ENCODE measurements at places on chromosomes 12 and 14.
A peak's percentile ranks its signal among the peaks of the same experiment; 100 is the strongest.

DNA sequence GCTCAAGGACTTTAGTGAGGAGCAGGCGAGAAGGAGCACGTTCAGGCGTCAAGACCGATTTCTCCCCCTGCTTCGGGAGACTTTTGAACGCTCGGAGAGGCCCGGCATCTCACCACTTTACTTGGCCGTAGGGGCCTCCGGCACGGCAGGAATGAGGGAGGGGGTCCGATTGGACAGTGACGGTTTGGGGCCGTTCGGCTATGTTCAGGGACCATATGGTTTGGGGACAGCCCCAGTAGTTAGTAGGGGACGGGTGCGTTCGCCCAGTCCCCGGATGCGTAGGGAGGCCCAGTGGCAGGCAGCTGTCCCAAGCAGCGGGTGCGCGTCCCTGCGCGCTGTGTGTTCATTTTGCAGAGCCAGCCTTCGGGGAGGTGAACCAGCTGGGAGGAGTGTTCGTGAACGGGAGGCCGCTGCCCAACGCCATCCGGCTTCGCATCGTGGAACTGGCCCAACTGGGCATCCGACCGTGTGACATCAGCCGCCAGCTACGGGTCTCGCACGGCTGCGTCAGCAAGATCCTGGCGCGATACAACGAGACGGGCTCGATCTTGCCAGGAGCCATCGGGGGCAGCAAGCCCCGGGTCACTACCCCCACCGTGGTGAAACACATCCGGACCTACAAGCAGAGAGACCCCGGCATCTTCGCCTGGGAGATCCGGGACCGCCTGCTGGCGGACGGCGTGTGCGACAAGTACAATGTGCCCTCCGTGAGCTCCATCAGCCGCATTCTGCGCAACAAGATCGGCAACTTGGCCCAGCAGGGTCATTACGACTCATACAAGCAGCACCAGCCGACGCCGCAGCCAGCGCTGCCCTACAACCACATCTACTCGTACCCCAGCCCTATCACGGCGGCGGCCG, 1.1 kb downstream of the PAX9 start:
- no peak for DNase-seq

- no peak for DNase-seq
Measured at GRCh38 chr14:29352706-29353080, 575.0 kb downstream of the PRKD1 start.

DNA sequence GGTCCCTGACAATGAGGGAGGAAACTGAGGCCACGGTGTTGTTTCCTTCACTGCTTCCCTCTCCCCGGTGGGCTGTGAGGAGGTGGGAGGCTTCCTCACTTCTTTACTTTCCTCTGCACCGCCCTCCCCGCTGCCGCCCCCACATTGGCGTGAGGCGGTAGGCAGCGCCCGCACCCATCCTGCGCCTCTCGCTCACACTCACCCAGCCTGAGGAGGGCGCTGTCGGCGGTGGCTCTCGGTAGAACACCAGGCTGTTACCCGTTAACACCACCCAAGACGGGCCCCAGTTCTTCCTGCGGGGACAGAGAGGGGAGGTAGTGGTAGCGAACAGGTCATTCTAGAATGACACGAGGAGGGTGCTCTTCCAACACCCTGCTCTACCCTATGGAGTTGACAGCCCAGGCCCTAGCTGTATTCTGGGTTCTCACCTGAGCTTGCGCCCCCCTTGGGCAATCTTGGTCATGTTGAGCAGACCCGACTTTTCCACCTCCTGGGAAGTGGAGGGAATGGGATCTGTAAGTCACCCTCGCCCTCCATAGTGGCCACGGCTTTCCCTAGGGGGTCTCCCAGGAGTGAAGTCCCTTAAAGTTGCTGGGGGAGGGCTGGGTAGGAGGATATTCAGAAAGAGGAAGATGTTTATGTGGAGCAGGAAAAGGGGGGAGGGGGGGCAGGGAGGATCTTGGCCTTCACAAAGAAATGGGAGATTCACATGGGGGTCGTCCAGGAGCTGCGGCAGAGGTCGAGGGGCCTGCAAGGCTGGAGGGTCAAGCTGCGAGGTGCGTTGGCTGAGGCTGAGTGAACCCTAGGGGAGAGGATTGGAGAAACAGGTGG, 3.3 kb downstream of the ARHGAP9 start:
- peak; percentile 88 for DNase-seq

- DNase-seq, result no peak
Measured at GRCh38 chr14:102966681-102967505, 44.4 kb downstream of the AMN start.

GRCh38 chr12:105922670-105923102, 216.1 kb downstream of the NUAK1 start:
- DNase-seq, result no peak

GRCh38 chr12:97305651-97306050, 157.0 kb upstream of the RMST start:
- DNase-seq, result no peak

DNA sequence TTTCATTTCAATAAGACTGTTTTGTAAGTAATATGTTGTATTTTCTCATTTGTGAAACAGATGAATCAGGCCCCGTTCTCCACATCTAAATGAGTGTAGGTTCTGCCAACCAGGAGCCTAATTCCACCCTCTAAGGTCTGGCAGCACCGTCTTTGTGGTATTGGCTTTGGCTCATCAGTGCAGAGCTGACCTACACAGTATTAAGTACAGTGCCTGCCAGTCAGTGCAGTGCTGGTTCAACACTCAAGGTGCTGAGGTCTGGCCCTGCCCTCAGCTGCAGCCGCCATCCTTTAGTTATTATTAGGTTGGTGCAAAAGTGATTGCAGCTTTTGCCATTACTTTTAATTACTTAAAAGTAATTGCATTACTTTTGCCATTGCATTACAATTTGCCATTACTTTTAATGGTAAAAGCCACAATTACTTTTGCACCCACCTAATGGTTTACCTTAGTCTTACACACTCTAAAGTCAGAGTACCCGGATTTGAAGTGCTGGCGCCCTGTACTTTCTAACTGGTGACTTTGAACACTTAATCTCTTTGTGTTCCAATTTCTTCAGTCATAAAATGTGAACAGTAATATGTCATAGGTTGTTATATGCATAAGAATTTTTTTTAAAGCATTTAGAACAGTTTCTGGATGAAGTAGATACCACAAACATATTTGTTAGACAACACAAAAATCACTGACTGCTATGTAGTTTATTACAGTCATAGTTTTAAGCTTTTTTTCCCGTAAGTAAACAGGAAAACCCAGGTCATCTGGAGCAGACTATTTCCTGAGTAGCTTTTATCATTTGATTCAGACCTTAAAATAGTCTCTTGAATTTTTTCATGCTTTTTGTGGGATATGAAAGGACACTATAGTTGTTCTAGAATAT, 99.5 kb downstream of the SYNE2 start:
- DNase-seq, result no peak

GRCh38 chr14:83291714-83292113, 1758.1 kb upstream of the SEL1L start:
- no peak for DNase-seq

- peak; percentile 44 for DNase-seq
Measured at GRCh38 chr14:74977164-74977900, 21.9 kb upstream of the PGF start.

- no peak for DNase-seq
Measured at GRCh38 chr14:68359837-68360552, 432.9 kb downstream of the ZFP36L1 start.

DNA sequence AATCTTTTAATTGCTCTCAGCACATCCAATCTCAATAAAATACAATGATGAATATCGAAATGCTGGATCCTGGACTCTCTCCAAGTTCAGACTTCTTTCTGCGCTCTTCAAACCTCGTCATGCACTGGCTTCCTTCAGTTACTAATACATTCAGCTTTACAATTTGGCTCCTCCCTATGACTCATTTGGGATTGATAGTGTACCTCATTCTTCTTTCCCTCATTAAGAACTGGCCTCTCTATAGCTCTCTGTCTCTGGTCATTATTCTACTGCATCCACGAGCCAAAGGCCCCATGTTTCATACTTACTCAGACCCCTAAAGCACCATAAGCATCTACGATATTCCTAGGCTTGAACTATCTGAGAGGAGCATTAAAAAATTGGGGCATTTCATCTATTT, 4.9 kb downstream of the TSPAN8 start:
- no peak for DNase-seq

- no peak for DNase-seq
Measured at GRCh38 chr14:79064214-79064613, 894.0 kb downstream of the NRXN3 start.

GRCh38 chr12:12024911-12025682, 45.6 kb upstream of the BCL2L14 start:
- peak; percentile 62 for DNase-seq

DNA sequence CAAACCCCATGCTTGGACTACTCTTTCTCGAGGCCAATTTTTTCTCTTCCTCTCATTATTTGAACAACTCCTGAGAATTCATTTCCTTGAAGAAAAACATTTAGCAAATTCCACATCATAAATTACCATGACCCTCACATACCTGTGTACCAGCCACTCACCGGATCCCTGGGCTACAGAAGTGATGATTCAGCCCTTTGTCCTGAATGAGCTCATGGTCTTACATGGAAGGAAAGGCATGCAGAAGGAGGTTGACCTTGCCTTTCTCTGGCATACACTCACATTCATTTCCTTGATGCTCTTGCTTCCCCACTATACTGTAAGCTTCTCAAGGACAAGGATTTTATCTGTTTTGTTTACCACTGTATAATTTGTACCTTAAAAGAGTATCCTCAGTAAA, 191.5 kb downstream of the SLC5A8 start:
- DNase-seq, result no peak

- no peak for DNase-seq
Measured at GRCh38 chr12:127494961-127495915, 771.7 kb upstream of the TMEM132C start.

DNA sequence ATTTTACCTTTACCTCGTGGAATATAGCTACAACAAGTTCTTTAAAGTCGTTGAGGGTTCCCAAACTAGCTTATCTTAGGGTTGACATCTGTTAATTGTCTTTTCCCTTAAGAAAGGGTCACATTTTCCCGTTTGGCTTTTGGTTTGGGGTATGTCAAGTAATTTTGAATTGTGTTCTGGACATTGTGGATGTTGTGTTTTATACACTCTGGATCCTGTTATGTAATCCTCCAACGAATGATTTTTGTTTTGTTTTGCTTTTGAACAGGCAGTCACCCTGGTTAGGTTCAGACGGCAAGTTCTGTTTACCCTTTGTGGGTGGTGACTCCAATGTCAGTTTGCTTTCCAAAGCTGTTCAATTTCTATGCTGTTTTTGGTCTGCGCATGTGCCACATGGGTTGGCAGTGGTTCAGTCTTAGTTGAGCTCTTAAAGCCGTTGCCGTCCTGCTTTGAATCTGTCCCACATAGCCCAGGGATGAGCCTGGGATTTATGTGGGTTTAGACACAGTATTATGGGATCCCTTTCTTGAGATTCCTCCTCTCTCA, 84.8 kb downstream of the TESC start:
- DNase-seq, result no peak

DNA sequence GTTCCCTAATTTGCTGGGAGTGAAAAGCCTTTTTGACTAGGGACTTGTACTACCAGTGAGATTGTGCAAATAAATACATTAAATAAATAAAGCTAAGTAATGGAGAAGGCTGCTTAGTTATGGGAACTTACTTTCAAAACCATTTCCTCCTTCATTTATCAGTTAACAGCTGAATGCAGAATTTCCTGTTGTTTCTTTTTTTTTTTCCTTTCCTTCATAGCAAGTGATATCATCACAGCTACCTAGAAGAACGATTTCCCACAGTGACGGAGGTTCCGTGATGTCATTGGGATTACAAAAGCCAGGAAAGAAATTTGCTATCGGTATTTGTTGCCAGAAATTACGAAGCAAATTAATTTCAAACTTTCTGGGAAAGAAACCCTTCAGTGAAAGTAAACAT, 42.1 kb upstream of the SOCS2 start:
- no peak for DNase-seq

- DNase-seq, result no peak
Measured at GRCh38 chr12:23523339-23523738, 426.1 kb downstream of the SOX5 start.

- DNase-seq, result no peak
Measured at GRCh38 chr14:105888151-105888550, 361.8 kb downstream of the TMEM121 start.

GRCh38 chr14:65195042-65195719, 92.9 kb upstream of the MAX start:
- DNase-seq, result no peak

GRCh38 chr14:56057767-56058166, 60.4 kb upstream of the PELI2 start:
- DNase-seq, result no peak

- no peak for DNase-seq
Measured at GRCh38 chr14:84086714-84087113, 1443.2 kb upstream of the FLRT2 start.

DNA sequence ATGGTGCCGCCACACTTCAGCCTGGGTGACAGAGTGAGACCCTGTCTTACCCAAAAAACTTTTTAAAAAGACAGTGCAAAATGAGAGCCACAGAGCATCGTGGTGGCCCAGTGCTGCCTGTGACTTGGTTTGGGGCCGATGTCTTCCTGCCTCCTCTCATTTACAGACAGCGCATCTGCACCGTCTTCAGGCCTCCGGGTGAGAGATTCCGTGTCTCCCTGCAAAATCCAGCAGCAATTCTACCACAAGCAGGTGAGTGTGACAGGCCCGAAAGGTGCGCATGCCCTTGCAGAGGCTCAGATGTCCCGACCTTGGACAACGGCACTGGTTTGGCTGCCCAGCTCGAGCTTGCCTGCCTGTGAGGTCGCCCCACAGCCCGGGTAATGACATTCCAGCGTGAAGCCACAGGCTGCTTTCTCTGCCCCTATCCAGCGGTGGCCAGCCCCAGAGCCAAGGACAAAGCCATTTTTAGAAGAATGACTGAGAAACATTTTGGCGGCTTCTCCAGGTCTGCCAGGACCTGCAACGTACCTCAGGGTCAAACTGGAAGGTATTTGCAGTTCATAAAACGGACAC, 70.3 kb upstream of the RFLNA start:
- no peak for DNase-seq

DNA sequence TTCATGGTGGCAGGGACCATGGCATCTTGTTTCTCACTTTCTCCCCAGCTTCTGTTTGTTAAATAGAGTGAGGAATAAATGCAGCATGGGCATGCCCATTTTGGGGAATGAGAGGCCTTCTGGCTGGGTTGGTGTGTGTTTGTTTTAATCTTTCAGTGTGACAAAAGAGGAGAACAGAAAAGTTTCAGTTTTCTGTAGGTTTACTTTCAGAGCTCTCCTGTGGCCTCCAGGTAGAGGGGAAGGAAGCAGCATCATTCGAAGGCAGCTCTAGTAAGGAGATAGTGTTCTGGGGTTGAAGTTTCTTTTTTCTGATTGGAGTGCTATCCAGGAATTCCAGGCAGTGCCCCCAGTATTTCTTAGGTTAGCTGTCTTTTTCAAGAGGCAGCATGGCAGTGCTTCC, 15.3 kb downstream of the MSRB3 start:
- no peak for DNase-seq

GRCh38 chr12:29374012-29374411, 7.0 kb downstream of the ERGIC2 start:
- DNase-seq, result no peak

GRCh38 chr12:2384029-2384386, 331.2 kb downstream of the CACNA1C start:
- peak; percentile 40 for DNase-seq

DNA sequence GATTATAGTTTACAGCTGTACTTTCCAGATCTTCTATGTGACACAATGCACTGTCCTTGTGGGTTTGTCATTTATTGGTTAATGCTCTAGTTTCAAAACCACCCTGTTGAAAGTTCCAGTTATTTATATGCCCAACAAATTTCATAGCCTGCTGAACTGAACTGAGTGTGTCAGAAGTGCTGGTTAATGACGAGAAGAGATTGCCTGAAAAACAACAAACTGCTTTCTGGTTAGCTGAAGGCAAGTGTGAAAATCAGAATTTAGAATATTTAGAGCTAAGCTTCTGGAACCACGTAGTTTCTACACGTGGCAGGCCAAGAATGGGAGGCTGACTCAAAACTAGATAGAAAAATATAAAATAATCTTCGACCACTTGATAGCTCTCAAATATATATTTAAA, 19.1 kb upstream of the RIN3 start:
- no peak for DNase-seq
